ENCODE measurements at places on chromosomes 4 and X.

- DNase-seq = no peak
Measured at GRCh38 chrX:84340968-84341367, 153.0 kb upstream of the RPS6KA6 start.

DNA sequence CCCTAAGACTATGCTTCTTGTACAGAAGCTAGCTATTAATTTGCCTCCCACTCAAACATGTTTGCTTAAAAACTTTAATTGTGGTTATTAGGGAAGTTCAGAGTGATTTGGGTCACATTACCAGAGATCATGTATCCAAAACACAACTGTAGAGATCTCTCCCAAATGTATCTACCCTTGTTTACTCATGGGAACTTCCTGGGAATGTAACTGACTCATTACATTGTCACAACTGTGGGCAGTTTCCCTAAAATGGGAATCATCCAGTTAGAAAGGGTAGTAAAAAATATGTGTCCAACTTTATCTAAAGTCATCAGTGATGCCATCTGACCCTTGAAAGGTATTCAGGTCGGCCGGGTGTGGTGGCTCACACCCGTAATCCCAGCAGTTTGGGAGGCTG, 40.3 kb upstream of the GLRA3 start:
- no peak for DNase-seq

GRCh38 chrX:7091923-7092322, 55.6 kb upstream of the STS start:
- no peak for DNase-seq

- DNase-seq = no peak
Measured at GRCh38 chr4:147837435-147837834, 105.5 kb downstream of the ARHGAP10 start.

DNA sequence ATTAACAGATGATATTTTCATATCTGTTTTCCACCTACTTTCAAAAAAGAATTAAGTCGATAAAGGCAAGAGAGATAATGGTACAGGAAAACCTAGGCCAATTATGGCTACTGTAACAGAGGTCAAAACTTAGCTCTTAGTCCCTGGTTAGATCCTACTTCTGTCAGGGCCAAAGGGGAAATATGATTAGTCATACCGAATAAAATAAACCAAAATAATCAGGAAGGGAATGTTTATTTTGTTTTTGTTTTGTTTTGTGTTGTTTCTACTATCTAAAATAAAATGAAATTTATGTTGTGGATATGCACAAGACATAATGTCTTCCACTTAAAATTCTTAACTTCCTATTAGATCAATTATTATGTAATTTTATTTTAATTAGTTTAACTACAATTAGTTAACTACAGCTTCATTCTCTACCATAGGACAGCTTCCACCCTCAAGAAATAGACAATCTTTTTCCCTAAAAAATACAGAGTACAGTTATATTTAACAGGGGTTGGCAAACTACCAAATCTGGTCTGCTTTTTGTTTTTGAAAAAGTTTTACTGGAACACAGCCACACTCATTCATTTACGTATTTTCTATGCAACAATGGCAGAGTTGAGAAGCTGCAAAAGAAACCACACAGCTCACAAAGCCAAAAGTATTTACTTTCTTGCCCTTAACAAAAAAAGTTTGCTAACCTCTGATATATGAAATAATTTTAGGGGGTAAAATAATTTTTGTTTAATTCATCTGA, 25.4 kb downstream of the TMEM47 start:
- DNase-seq = no peak

DNA sequence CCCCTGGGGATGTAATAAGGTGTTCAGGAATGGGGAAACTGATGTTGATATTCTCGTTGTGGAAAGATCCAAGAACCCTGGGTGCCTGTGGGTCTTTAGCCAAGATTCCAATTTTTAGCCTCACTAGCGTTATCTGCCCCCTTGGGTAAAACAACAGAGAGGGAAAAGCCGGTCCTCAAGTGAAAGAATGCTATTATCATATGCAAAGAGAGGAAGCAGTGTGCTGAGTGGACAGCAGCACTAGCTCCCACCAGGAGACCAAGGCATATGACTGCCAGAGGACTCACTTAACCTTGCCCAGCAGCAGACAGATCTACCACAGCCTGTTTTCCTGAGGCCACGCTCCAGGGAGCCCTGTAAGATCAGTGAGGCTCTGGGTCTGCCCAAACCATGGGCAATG, 257.9 kb upstream of the CPEB2 start:
- no peak for DNase-seq

DNA sequence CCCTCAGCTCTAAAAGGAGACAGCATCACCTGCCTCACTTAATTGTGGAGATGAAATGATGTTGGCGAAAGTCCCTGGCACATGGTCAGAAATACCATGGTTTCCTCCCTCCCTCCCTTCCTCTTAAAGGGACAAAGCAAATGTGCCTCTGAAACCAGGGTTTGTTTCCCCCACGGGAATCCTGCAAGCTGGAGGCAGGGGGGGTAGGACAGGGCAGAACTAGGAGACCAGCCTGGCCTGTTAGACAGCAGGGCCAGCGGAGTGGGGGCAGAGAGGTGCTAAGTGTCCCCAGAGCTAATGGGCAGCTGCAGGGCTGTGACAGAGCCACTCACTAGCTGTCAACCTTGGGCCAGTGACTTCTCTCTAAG, 5.7 kb downstream of the RTL5 start:
- no peak for DNase-seq

GRCh38 chrX:69137371-69138117, 27.7 kb downstream of the PJA1 start:
- DNase-seq = no peak

GRCh38 chr4:159368320-159368719, 265.4 kb downstream of the RAPGEF2 start:
- DNase-seq = no peak

GRCh38 chrX:259692-260355, 21.4 kb upstream of the PLCXD1 start:
- DNase-seq = no peak

DNA sequence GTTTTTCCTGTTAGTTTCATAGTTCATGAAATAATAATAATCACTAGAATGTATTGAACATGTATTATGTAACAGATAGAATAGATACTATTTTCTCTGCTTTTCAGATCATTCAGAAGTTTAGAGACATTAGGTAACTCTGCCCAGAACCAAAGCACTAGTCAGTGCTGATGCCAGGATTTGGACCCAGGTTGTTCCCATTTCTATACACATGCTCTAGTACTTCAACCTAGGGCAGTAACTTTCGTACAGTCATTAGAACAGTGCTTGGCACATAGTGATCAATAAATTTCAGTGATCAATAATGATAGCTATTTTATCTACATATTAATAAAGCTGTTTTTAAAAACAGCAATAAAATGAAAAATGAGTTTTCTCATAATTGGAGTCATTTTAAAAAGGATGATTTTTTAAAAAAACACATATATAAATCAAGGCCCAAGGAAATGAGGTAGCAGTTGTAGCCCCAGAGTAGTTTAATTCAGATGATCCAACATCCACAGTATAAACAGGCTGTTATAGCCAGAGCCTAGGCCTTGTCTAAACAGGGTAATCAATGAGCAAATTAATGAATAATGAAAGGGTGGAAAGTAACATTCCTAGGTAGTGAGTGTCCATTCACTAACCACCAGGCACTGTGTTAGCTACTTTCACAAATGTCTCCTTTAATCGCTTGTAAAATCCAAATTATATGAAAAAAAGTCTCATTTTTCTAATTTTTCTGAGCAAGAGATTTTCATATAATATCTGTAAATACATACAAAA, 25.6 kb downstream of the TXK start:
- DNase-seq = no peak
